Lower lobe of right lung (tissue), 2 donors: ENCODE measurements at places on chromosomes 3 and 15.

- DNase-seq = no peak
Measured at GRCh38 chr3:109532257-109533216, 195.2 kb upstream of the DPPA4 start.

GRCh38 chr3:46399557-46399956 lies 7.3 kb downstream of the CCR5AS start:
- DNase-seq = no peak

GRCh38 chr3:179450901-179451264 lies 387 bp downstream of the GNB4 start:
- no peak for DNase-seq

GRCh38 chr15:96172417-96172816 lies 158.1 kb upstream of the NR2F2 start:
- DNase-seq = no peak

DNA sequence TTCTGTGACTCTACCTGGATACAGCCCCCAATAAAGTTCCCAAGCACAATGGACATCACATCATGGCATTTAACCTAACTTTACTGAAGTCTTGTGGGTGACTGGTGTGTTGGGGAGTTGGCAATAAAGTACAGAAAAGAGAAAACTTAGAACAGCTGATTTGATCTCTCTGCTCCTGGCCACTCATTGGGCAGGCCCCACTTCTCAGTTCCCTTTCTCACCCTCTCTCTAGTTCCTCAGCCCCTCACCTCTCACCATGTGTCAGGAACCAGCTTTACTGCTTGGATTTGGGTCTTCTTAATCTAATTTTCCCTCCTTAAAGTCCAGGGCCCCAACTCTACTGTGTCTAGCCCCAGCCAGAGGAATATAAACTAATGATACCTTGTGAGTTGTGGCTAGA lies 713 bp upstream of the MUC13 start:
- no peak for DNase-seq

DNA sequence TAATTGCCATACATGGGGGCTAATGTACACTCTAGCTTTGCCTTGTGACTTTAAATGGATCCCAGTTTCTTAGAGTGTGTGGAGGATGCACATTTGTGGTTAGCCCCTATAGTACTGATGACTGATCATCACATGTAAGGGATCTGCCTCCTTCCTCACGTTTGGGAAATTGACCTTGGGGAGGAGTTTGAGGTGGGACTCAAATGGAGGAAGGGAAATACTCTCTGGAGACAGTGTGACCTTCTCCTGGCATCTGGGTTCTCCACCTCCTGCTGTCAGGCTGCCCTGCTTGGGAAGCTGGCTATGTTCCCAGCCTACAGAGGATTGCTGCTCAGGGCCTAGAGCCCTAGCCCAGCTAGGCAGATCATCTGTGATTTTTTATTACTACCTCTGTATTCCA lies 48.7 kb downstream of the PPM1L start:
- DNase-seq = no peak

- no peak for DNase-seq
Measured at GRCh38 chr3:152858170-152858800, 23.4 kb downstream of the P2RY1 start.

- DNase-seq = peak; percentile 34
Measured at GRCh38 chr15:77840991-77841775, 208.5 kb upstream of the LINGO1 start.

GRCh38 chr3:157785102-157785826 lies 282.0 kb upstream of the VEPH1 start:
- DNase-seq = no peak

- DNase-seq = no peak
Measured at GRCh38 chr15:74843891-74844299, 939 bp upstream of the ULK3 start.

GRCh38 chr3:54964081-54964480 lies 36.2 kb upstream of the LRTM1 start:
- no peak for DNase-seq

DNA sequence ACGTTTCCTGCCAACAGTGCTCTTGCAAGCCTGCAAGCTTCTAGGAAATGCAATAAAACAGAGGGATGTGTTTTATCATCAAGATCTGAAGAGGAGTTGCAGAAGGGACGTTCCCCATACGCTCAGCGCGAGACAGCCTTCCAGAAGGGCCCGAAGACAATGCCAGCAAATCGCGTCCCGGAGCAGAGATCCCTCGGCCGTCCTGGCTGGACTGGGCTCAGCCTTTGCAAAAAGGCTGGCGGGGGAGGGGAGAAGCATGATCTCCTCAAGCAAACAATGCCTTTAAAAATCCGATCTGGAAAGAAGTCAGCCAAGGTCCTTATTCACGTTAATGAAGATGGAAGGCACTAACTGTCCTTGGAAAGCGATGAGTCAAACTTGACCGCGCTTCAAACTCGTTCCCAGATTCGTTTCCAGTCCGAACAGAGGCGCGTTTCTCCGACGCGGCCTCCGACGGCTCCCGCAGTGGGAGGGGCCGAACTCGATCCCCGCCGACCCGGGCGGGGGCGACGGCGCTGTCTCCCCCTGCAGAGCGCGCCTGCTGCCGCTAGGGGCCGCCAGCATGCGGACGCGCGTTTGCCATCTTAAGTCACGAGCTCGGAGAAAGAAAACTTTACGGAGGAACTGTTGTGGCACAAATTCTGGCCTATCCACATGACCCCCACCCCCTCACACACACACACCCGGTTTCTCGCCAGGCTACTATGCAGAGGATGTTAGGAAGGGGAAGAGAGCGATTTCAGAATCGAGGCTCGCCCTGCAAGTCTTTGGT lies 5.5 kb downstream of the BCL6 start:
- DNase-seq = peak; percentile 88
